ENCODE measurements at places on chromosomes 2 and 18. TPM values are rescaled to one million over a fixed set of nuclear protein-coding genes. Genes with fewer than 3 reads are reported as not detected.

Gene TIA1
- 58.7 TPM for total RNA-seq

Gene PROM2
- total RNA-seq: 41.6 TPM

Gene DNER
- total RNA-seq: 1.8 TPM

Gene ALPG
- total RNA-seq: not detected

Gene PPM1B
- total RNA-seq: 44.4 TPM

Gene GALNT1
- total RNA-seq: 77.4 TPM

Gene MYOM1
- total RNA-seq: 0.38 TPM

Gene PRKCE
- 6.3 TPM for total RNA-seq

Gene KCNG3
- total RNA-seq: not detected

Gene EMILIN1
- under 0.01 TPM for total RNA-seq

Gene MATN3
- total RNA-seq: 1.0 TPM

Gene GNAL
- 8.8 TPM for total RNA-seq

Gene CREG2
- 0.26 TPM for total RNA-seq

Gene APLF
- total RNA-seq: 6.1 TPM

Gene SLC11A1
- 0.51 TPM for total RNA-seq

Gene C2orf66
- under 0.01 TPM for total RNA-seq

Gene TET3
- 5.3 TPM for total RNA-seq

Gene EFHD1
- total RNA-seq: not detected

Gene MARCHF4
- total RNA-seq: not detected

Data from bronchial epithelial cell (primary cell).